Hematopoietic multipotent progenitor cell treated with erythropoietin and hydrocortisone succinate and interleukin-3 and kit ligand, for 8 days (in vitro differentiated cells): ENCODE measurements at places on chromosomes 6 and 20.

- DNase-seq, result peak; percentile 50
Observed at GRCh38 chr6:108235127-108235526, 25.7 kb downstream of the SNX3 start.

DNA sequence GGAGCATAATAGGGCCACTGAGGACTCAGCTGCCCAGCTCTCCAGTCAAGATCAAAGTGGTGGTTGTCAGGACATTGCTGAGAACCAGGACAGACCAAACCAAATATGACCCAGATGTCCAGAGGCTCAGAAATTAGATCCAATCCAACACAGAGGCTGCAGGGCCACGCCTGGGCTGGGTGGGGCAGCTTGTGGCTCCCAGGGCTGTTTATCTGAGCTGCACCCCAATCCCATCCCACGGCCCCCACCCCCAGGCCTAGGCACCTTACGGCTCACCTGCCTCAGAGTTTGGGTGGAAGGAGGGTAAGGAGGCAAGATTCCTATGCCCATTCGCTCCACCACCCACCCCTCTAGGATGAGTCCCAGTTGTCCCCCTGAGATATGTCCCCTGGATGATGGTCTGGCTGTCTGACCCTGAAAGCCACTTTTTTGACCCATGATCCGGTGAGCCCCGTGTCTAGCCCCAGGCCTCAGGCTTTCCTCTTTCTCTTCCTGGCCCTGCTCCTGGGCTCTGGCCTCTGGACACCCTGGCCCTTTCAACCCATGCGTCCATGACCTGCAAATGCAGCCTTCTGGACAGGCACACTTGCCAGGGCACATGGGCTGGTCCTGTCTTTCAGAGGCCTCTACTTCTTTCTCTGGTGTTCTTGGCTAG lies 40.0 kb downstream of the CPXM1 start:
- no peak for DNase-seq

DNA sequence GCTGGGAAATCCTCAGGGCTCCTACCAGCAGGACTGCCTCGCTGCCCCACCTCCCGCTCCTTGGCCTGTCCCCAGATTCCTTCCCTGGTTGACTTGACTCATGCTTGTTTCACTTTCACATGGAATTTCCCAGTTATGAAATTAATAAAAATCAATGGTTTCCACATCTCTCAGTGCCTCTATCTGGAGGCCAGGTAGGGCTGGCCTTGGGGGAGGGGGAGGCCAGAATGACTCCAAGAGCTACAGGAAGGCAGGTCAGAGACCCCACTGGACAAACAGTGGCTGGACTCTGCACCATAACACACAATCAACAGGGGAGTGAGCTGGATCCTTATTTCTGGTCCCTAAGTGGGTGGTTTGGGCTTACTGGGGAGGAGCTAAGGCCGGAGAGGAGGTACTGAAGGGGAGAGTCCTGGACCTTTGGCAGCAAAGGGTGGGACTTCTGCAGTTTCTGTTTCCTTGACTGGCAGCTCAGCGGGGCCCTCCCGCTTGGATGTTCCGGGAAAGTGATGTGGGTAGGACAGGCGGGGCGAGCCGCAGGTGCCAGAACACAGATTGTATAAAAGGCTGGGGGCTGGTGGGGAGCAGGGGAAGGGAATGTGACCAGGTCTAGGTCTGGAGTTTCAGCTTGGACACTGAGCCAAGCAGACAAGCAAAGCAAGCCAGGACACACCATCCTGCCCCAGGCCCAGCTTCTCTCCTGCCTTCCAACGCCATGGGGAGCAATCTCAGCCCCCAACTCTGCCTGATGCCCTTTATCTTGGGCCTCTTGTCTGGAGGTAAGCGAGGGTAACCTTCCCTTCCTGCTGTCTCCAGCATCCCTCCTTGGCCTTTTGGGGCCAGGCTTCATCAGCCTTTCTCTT lies at the start of gene CFB:
TSS of gene CFB (plus strand) at position 589 of the 863 bp plus-strand sequence. CDS start at position 716, 127 bp downstream.
- no peak for DNase-seq

DNA sequence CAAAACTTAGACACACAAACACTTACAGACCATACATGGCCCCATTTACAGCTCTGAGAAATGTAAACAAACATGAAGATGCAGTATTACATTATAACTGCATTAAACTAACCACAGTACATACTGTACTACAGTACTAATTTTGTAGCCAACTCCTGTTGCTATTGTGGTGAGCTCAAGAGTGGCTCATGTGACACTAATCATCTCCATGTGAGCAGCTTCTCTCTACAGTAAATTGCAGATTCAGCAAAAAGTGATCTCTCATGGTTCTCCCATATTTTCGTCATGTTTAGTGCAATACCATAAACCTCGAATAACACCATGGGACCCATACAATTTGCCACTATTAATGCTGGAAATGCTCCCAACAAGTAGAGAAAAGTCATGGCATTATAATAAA lies 860.4 kb downstream of the EPHA7 start:
- no peak for DNase-seq

DNA sequence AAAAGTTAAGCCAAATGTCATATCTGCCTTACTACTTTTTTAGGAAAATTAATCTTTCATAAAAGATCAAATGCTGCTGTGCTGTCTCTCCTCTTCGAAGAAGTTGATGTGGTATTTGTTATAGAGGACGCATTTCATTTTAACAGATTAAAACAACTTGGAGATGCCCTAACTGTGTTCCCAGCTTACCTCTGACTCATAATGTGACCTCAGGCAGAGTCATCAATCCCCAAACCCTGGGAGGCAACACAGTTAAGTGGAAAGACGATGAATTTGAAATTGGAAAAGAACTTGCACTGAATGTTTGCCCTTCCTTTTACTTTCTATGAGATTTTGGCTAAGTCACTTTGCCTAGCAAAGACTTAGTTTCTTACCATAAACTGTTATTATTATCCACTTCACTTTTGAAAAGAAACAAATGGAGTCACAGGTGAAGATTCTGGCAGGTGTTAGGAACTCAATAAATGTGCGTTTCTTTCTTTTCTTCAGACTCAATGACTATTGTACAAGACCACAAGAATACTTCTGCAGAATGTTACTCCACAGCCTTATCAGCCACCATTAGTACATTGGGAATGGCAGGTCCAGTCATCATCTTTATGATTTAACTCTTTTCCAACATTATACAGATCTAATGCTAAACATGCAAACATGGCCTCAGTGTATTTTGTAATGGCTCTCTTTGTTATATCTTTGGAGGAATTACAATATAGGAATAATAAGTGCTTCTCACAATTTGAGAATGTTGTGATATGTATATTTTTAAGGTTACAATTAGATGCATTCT lies 102.6 kb downstream of the COL21A1 start:
- no peak for DNase-seq

GRCh38 chr6:71457929-71458328 lies 169.3 kb downstream of the OGFRL1 start:
- DNase-seq, result no peak

DNA sequence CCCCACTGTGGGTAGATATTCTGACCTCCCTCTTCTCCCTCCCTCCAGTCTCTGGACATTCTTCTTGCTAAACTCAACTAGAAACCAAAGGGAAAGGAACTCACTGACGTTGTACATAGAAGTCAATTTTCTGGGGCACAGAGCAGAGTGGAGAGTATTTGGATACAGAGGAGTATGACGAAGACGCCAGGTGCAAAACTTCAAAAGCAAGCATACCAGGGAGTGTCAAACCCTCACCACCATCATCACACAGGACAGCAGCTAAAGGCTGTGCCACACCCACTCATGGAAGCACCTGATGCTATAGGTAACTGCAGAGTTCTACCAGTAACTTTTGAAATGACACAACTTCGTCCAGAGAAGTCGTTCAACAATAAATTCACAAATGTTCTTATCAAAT lies 64.8 kb downstream of the FYN start:
- no peak for DNase-seq

GRCh38 chr20:2747676-2748235 lies 52.7 kb downstream of the CPXM1 start:
- DNase-seq, result no peak
